ENCODE measurements at places on chromosomes 2 and 18. TPM values are rescaled to one million over a fixed set of nuclear protein-coding genes. Genes with fewer than 3 reads are reported as not detected.

C2orf66 gene
- polyA plus RNA-seq, result 0.84 TPM

COL4A4 gene
- polyA plus RNA-seq, result 53.5 TPM

DNA sequence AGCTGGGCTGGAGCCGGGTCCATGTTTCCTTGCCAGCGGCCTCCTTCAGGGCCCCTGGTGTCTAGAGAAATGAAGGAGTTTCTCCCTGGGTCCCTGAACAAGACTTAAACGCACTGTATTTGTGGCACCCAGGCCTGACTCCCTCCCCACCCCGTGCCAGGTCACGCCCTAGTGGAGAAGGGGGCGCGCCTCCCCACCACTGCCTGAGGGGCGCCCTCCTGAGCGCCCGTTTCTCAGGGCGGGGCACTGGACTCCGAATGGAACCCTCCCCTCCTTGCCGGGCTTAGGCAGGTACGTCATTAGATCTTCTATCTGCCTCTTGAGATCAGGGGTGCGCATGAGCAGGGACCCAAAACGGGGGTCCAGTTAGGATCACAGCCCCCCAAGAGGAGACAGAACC lies 16.3 kb downstream of the ODC1 start:
- no peak for DNase-seq

DNA sequence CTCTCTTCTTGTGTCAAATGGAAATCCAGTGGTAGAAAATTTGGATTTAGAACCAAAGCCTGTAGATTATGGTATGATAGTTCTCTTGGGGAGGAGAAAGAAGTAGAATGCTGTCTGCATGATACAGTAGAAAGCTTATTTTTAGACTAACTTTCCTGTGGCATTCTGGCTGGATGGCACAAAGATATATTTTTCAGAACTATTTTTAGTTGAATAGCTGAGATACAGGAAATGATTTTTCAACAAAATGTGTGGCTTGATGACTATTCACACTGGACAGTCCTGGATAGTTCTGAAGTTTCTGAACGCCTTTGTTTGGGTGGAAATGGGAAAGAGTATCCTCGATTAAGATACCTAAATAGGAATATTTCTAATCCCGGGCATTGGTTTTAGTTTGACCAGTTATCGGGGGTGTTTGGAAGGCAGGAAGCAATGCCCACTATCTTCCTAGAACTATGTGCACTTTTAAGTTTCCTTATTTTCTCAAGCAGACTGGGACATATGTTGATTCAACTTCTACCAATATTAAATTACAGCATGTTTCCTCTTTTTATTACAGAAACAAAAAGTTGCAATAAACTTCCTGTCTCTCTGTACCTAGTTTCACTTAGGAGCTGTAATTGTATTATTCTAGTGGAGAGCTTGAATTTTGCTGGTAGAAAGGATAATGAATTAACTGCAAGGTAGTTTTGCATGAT lies 32.1 kb downstream of the GDF7 start:
- no peak for DNase-seq

SLC30A3 gene
- 7.6 TPM for polyA plus RNA-seq

DNA sequence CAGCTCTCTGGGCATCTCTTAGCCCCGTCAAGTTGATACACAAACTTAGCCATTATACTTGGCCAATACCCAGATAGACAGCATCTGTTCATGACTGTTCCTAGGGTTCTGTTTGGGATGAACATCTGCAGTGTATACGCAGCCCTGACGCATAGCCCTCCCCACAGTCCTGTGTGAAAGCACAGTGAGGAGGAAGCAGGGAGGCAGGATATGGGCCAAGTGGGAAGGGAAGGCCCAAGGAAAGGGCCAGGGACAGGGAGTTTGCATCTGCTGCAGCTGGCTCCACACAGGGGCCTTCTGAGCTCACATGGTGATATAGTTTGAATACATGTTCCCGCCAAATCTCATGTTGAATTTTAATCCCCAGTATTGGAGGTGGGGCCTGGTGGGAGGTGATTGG lies 80.2 kb downstream of the CMPK2 start:
- DNase-seq, result no peak

GPBAR1 gene
- 2.2 TPM for polyA plus RNA-seq

DNA sequence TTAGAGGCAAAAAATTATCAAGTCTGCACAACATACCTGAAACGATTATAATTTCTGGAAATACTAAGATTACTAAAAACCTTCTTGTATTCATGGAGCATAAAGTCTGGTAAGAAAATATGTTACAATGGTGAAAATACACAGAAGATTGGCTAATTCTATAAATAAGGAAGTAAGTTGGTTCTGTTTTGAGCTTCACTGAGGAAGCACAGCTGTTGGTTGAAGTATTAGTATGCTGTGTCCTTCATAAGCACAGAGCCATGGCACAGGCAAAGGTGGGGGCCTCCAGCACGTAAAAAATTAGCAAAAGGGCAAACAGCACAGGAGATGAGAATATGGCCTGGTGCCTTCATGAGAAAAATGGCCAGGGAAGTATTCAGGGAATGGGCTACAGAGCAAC lies 40.4 kb upstream of the ANKRD62 start:
- no peak for DNase-seq

DNA sequence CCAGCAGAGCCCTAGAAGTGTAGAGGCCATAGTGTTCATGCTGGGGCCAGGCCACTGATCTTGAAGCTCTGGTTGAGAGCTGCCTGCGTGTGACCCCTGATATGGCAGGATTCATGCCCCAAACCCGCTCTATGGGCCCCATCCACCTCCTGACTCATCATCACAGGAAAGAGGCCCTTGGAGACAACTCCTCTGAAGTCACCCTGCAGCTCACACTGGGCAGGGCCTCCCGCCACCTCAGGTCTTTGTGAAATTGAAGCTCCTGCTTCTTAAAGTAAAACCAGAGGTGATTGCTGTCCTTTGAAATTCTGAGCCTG lies 12.0 kb upstream of the TUBB6 start:
- DNase-seq, result no peak

DNA sequence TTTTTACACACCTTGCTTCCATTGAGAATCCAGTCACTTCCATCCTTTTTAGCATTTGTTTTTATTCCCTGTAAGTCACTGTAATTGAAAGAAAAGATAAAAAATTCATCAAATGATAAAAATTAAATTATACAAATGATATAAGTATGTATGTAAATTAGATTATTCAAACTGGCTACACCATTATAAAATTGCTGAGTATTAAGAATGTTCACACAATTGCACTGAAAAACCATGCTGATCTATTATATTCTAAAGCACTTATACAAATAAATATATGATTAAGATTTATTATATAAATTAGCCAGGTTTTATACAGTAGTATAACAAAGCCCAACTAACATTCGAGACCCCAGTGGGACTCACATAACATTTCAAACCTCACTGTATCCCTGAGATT lies 15.1 kb downstream of the ACADL start:
- no peak for DNase-seq

TEX44 gene
- not detected for polyA plus RNA-seq
